ENCODE measurements at places on chromosomes 2 and 18.

GRCh38 chr2:202932425-202933138 is 20.5 kb downstream of the CARF start:
- DNase-seq = no peak

DNA sequence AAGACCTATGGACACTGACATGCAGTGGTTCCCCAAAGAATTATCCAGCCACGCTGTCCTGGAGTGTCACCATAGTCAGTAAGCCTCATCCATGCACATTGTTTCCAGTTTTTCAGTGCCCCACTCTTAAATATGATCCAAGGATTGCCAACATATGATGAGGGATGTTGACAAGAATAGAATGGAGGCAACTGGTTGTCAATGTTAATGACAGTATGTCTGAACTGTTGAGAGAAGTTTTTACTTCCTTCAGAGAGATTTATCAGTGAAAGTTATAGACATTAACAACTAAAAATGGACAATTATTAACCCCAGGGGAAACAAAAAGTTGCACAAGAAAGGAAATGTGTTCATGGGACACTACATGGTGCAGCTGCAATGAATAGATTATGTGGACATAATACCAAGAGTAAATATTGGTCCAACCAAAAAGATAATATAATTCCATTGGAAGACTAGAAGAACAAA is 69.9 kb downstream of the CYP26B1 start:
- no peak for DNase-seq

GRCh38 chr2:29113891-29114321 is 1.3 kb upstream of the CLIP4 start:
- DNase-seq = no peak

DNA sequence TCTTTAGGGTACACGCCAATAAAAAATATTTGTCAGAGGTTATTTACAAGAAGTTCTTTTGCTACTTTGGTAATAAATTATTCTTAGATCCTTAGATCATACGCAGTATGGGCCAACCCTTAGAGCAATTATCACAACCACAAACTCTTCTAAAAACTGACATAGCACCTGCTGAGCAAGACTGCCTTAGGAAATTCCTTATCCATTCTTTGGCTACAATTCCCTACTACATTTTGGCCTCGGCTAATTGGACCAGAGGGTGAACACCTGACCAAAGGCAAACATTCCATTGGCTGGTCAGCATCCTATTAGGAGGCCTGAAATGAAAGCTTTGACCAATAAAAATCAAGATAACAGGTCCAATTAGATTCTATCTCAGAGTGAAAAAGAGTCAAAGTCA is 147.6 kb upstream of the CCDC68 start:
- no peak for DNase-seq

GRCh38 chr2:46435796-46436360 is 43.5 kb upstream of the TMEM247 start:
- DNase-seq = no peak

DNA sequence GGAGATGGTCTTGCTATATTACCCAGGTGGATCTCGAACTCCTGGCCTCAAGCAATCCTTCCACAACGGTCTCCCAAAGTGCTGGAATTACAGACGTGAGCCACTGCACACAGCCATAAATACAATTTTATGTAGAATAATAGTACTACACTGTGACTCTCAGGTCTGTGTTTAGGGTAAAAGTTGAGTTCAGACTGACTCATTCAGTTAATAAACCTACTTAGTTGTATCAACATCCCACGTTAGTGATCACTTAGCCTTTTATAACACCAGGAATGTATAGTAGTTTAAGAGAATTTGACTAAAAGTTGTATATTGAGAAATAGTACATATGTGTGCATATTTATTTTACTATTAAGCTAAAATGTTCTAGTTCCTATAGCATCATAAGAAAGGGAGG is 237.5 kb downstream of the PHLPP1 start:
- DNase-seq = no peak

DNA sequence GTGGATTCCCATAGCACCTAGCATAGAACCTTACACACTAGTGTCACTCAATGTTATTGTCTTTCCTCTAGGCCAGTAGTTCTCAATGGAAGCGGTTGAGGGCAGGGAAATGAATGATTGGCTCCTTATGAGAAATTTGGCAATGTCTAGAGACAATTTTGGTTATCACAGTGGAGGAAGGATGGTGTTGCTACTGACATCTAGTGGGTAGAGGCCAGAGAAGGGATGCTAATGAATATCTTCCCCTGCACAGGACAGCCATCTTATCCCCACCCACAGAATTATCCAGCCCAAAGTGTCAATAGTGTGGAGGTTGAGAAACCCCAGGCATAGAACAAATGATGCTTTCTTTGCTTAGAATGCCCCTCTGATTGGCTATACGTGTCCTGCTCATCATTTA is 15.8 kb downstream of the C18orf63 start:
- no peak for DNase-seq

DNA sequence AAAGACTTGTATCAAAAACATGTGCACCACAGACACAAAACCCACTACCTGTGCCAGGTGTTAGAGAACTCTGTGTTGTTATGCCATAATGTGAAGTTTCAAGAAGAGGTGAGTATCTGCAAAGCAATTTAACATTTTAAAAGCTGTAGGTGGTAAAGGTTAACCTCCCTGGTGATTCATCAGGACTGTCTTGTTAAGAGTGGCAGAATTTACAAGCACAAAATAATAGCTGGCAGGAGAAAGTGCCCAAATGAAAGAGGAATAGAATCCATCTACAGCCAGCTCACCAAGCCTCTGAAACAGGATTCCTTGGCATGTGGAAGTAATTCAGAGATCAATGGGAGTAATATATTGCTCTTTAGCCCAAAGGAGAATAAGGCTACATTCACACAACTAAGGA is 230.7 kb downstream of the AFF3 start:
- DNase-seq = no peak

DNA sequence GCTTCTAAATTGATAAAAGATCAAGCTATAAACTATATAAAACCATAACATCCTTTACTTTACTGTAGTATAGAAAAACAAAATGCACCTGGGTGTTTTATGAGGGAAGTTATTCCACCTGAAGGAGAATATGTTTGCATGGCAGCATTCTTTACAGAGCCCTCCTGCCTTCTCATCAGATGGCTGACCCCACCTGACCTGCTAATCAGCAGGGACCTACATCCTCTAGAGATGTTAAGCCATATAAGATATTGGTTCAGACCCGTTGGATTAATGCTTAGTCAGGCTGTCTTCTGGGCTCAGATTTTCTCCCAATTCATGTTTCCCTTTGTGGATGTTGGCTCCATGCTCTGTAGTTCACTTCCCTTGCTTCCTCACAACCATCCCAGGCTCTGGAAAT is 414.8 kb downstream of the DPP10 start:
- DNase-seq = no peak

DNA sequence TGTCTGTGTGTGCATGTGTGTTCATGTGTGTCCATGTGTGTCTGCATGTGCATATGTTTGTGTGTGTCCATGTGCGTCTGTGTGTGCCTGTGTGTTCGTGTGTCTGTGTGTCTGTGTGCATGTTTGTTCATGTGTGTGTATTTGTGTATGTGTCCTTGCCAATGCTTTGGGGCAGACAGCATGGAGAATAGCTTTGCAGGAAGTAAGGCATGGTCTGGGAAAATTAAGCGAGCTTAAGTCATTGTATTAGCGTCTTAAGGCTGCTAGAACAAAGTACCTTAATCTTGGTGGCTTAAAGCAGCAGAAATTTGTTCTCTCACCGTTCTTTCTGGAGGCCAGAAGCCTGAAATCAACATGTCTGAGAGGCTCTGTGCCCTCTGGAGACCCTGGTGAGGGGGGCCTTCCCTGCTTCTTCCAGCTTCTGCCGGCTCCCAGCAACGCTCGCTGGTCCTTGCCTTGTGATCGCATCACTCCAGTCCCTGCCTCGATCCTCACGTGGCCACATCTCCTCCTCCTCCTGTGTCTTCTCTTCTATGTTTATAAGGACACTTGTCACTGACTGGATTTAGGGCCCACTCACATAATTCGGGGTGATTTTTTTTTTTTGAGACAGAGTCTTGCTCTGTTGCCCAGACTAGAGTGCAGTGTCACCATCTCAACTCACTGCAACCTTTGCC is 3.8 kb downstream of the NEU2 start:
- DNase-seq = no peak

DNA sequence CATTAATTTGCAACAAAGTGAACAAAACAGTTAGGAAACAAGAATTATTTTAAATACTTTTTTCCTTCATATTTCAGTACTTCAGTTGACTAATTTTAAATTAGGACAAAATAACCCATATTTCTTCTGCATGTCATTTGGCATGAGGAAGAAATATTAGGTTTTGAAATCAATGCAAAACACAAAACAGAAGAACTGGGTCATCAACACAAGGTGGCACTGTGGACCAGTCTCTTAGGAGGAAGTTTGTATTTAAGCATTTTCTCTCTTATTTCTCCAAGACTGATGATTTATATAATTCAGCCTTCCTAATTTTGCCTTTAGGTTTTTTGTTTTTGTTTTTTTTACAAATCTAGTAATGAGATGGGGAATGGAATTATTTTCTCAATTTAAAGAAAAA is 352.8 kb upstream of the KCNH7 start:
- no peak for DNase-seq

DNA sequence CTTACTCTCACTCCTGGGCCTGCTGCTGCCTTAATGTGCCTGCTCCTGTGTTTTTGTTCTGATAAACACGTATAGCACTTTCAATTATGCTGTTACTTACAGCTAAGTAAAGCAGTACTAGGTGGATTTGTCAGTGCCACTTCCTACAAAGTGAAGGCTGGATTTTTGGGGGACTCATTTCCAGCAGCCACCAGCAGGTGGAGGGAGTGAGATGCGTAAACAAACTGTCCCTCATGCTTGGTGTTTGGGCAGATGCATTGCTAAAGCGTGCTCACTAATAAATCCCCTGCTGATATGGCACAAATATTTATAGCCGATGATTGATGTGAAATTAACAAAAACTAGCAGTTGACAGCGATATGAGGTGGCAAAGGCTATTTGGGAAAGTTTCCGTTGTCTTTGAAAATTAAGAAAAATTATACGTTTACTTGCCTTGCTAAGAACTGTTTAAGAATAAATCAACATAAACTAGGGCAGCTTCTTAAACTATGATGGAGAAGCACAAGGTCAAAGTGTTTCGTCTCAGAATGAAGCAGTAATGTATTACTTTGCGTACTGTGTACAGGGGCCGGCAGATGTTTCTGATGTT is 101.7 kb downstream of the AGAP1 start:
- peak; percentile 28 for DNase-seq

- no peak for DNase-seq
These were observed 262.0 kb downstream of the TNS1 start for GRCh38 chr2:217740756-217741155.

- DNase-seq = no peak
These were observed 11.0 kb upstream of the ROCK2 start for GRCh38 chr2:11355194-11356053.

GRCh38 chr18:79718878-79719477 is 39.4 kb downstream of the CTDP1 start:
- no peak for DNase-seq

DNA sequence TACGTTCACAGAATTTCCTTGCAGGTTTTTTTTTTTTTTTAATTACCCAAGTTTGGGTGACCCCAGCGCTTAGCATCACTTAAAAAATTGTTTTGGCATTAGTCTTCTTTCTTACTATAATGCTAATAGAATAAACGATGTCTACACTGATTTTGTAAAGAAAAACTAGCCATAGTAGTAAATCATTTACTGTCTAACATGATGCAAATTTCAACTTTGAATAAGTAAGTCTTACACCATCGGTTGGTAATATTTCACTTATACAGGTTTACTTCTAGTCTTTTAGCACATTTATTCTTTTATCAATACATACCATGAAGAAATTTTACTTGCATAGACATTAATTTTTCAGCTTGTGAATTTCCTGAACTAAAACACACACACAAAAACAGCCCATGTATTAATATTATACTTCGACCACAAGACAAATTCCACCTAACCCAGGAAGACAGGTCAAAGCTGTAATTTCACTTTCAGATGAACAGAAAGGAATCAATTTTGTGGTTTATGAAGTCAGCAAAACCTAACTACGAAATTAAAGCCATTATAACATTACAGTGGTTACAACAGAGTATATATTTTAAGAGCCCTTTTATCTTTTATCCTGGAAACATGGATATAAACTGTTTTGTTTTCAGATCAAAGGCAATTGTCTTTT is 1.9 kb downstream of the YES1 start:
- no peak for DNase-seq

DNA sequence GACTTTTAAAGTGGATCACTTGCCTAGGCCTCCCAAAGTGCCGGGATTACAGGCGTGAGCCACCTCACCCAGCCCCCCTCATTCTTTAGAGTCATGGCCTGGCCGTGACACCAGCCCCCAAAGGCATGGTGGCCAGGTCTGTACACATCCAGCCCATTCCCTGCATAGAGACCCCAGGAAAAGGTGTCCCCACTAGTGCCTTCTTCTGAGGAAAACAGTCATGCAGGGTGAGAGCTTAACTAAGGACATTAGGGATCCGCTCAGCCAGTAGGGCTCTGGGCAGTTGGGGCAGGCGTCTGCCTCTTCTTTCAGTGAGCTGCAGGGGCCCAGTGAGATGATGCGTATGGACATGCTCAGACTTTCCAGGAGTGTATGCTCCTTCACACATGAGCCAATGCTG is 5.7 kb upstream of the AMER3 start:
- DNase-seq = no peak

DNA sequence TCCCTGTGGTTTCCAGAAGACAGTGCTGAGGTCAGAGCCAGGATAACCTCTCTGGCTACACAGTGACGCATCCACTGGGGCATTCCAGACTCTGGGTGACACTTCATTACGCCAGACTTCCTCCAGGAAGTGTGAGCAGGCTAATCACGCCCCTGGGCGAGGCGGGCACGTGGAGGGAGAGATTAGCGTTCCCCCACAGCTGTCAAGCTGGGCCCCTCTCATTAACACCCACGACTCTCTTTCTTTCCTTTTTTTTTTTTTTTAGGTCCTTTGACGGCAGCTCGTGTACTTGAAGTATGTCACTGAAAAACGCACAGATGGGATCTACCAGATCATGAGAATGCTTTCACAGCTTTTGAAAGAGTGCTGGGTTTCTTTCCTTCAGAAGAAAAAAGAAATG is 274.6 kb downstream of the AFF3 start:
- DNase-seq = no peak

GRCh38 chr2:46151577-46151976 is 145.6 kb upstream of the EPAS1 start:
- no peak for DNase-seq

- DNase-seq = no peak
These were observed 458 bp downstream of the HYCC2 start for GRCh38 chr2:201070948-201071478.

GRCh38 chr2:126877041-126877440 is 21.6 kb upstream of the TEX51 start:
- DNase-seq = no peak

DNA sequence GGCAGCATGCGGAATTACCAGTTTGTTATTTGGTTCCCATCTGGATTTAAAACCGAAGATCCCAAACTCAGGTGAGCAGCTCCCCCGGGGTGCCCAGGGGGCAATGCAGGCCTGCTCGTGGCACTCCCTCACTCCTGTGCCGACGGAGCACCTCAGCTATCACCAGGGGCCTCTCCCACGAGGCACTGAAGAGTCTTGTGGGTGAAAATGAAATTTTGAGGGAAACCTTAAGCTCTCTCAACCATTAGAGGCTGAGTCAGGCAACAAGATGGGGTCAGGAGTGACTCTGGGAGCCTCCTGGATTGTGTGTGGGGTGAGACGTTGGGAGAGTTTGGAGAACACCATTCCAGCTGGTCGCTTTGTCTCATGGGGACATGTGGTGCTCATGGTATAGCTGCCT is 189.0 kb downstream of the PRKCE start:
- no peak for DNase-seq
